ENCODE measurements at places on chromosomes 1 and 21.

GRCh38 chr1:159927211-159927848, 2.0 kb upstream of the TAGLN2 start:
- DNase-seq = no peak

DNA sequence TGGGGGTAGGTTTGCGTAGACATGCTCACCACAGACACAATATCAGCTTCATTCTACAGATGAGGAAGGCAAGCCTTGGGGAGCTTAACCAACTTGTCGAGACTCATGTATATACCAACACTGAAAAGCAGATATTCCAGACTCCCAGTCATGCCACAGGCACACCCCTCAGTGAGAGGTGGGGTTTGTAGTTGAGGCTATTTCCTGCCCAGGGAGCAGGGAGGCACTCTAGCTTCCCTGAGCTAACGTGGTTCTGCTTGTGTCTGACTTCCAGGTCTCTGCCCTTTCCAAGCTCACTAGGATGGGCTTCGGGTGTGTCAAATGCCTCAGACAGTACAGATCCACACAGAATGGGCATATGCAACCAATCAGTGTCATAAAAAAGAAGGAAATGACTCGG, 122.3 kb upstream of the RUNX1 start:
- no peak for DNase-seq

DNA sequence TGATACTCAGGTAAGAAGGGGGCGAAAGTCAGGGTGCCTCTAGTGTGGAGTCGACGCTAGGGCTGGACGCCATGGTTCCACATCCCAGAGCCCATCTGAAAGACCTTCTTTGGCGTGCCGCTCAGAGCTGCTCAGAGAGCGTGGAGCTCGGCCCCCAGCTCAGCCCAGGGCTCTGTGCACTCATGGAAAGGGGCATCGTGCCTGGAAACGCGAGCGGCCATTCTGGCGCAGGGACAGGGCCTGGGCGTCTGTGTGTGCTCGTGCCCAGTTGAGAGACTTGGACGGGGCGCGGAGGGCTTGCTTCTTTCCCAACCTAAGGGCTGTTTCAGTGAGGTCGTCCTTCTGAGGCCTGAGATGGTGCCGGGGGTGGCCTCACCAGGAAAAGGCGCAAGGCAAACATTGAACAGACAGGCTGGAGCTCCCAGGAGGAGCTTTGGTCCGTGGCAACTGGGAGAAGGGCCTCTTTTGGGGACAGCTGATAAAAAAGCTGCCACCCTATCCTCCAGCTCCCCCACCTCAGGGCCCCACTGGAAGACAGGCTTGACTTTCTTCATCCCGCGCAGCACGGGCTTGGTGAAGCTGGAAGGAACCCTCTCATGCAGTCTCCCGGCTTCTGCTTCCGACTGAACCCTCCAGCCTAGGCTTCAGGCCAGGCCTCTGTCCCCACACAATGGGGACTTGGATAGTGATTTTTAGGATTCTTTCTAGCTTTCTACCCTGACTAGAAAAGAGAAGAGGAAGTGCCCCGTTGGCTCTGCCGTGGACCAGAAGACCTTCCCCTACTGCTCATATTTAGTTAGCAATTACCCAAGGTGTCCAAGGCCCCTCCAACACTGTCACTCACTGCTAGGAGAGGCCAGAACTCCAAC, 77.1 kb downstream of the CD58 start:
- peak; percentile 62 for DNase-seq

DNA sequence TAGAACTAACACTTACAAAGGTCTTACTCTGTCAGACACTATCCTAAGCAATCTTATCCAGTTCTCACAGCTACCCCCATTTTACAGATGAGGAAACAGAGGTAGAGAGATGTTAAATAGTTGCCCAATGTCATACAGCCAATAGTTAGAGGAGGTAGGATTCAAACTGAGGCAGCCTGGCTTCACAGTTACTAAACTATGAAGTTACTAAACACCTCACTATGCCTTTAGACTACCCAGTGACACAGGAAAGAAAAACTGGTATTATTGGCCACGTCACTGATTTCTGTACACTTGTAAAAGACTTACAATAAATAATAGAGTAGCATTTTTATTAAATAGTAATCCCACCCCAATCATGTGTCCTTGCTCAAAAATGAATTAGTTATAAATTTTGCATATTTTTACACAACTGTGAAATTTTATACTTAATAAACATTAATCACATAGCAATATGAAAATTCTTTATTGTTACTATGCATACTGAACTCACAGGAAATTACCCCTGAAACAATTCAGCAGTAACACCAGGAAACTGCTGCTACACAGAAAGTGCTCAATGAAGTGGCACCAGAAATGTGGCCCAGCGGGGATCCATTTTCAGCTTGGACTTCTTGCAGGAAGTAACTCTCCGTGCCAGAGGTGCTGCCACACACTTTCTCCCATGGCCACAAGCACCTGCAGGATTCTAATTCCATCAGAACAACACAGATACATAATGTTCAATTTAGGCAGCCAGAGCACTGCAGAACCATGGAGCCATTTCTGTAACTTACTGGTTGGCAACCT, 69.4 kb downstream of the VAV3 start:
- no peak for DNase-seq

DNA sequence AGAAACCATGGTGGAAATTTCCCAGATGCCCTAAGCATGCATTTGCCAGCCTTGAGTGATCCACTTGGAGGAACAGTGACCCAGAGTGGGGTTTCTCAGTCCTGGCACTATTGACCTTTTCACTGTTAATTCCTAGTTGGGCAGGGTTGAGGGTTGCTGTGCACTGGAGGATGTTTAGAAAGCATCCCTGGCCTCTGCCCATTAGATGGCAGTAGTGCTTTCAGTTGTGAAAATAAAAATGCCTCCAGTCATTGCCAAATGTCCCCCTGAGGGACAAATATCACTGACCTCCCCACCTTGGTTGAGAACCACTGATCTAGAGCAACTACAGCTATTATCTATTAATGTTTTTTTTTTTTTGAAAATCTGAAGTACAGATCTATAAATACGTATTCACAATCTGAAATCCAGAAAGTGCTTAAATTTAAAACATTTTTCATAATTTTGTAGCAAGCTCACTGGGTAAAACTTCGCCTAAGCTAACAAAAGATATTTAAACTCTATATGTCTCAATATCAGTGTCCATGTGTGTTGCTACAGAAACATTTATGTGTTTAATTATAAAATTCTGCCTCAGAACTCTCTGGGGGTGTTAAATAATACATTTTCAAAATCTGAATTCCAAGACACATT, 27.3 kb downstream of the F3 start:
- no peak for DNase-seq

DNA sequence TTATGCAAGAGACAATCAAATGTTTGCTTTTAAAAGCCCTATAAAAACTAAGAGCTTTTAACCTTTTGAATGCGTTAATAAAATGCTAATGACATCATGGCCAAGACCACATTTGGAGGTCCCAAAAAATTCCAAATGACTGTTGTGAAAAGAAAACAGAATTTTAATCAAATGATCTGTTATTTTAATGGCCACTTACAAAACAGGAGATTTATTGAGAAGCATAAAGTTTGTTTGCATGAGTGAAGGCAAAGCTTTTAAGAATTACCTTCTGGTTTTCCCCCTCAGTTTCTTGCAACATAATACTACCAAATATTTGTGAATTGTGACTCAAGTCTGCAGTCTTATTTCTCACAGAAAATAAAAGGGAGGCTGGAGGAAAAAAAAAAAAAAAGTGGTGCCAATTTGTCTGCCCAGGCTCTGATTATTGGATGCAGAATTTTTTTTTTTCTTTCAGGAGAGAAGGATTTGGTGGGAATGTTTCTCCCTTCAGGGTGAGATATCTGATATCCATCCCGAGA, 60.7 kb downstream of the GORAB start:
- DNase-seq = no peak

DNA sequence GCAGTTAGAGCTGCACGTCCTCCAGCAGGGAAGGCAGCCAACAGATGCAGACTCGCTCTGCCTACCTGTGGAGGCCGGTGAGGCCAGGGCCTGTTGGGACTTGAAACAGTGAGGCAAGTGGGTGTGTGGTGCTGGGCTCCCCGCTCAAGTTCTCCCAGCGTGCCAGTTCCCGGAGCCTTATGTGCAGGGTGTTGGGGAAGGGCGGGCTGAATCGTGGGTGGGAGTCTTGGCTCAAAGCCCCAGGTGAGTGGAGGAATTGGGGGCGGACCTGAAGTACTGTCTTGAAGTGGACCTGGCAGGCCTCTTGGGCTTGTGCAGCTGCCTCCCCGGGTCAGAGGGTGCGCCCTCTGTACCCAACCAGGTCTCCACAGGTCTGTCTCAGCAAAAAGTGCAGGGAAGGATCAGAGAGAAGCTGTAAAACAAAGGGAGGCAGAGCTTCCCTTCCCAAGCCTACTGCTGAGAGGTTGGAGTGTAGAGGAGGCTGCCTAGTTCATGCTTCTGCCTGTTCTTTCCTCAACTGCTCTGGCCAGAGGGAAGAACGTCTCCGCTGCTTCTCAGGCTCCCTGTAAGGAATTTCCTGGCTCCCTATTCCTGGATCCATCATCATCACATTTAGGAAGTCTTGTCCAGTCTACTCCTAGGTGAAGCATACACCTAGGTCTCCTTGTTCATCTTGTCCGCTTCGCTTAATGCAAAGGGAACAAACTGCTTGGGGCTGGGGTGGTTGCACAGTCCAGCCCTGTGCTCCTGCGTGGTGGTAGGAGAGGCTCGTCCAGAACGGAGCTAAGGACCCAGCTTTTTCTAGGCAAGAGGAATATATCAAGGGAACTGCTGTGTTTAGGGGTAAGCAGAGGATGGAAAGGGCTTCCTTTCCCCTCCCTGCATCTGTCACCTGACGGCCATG, 14.9 kb downstream of the UTP11 start:
- no peak for DNase-seq

DNA sequence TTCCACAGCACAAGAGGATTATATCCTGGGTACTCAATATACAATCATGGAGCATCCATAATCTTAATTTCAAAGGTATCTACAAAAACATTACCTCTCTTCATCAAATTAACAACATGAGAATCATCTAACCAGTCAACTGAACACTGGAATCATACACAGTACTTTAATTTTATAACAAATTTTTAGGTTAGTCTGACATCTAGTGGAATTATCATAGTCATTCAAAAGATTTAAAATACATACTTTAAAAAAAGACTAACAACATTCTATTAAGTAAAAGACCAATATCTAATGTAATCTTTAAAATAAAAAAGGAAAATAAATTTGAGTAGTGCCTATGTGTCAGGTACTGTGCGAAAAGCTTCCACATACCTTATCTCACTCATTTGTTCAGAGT, 16.8 kb upstream of the SH3GLB1 start:
- no peak for DNase-seq

DNA sequence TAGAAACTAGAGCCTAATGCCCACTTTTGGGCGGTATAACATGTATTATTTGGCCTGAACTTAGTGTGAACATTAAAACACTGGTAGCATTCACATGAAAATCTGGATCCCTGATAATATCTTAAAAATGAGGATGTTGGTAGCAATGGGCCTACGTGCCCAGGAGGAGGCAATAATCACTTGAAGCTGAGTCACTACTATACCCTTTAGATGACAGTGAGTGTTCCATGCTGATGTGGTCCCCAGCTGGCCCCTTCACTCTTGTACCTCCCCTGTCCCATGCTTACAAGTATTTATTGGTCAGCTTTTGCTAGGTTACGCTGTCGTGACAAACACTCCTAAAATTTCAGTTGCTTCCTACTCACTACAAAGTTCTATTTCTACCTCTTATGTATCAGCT, 23.0 kb upstream of the POU2F1 start:
- no peak for DNase-seq

DNA sequence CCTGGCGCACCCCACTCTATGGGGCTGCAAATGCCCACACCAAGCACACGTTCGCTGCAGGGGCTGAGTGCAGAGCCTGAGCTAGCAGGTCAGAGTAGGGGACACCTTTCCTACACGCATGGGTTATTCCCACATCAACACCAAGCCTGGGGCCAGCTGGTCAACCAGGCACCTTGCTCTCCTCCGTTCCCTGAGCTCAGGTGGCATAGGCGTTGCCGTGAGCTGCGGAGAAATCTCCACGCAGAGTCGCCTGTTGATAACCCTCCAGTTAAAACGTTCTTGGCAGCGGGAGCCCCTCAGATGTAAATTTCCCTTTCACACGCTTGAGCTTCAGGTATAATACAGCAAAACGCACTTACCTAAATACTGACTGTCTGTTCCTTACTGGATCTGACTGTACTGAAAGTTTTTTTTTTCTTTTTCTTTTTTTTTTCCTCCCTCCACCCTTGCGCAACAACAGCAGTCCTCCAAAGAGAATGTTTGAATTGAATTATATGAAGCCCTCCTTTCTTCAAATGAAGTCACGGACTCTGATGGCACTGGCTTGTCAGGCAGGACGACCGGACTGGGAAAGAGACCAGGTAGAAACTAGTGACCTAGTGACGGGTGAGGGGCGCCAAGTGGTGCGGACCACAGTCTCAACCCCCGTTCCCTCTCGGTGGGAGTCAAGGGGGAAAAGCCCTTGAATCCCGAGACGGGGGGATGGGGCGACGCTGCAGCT, 2.1 kb downstream of the BRINP3 start:
- DNase-seq = no peak

DNA sequence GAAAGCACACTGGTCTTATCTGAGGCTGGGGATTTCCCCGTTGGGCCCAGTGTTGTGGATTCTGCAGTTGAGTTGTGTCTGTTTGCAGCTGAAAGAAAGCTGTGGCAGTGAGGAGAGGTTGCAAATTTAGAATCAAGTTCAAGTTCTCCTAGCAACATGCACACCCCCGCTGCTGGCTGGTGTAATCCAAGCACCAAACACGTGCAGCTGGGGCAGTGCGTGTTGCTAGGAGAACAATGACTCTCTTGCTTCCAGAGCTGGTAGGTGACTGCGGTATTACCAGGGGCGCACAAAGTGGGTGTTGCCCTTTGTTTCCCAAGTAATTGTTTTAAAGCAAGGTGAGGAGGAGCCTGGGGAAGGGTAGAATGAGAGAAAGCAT, 91.5 kb downstream of the IER5 start:
- no peak for DNase-seq

- no peak for DNase-seq
Measured at GRCh38 chr1:8121261-8122159, 95.4 kb upstream of the ERRFI1 start.

- no peak for DNase-seq
Measured at GRCh38 chr1:208551633-208552320, 307.6 kb upstream of the PLXNA2 start.

DNA sequence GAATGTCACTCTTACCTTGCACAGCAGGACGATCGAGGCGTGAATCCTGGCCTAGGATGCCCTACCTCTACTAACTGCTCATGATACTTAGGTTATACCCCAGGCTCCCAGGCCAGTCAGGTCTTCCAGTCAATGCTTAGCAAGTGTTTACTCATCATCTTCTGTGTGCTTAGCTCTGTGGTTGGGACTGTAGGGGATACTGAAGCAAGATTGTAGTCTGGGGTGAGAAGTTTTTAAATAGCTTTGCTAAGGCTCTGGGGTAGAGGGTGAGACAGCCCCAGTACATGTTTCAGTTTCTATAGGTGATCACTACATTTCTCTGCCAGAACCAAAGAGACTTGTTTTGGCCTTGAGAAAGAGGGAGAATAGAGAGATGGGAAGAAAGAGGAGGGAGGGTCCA, 250.8 kb upstream of the KIAA0040 start:
- no peak for DNase-seq

GRCh38 chr1:115647919-115648650, 6.3 kb downstream of the VANGL1 start:
- DNase-seq = no peak

All from left lobe of liver (tissue), 2 donors.